ENCODE measurements at places on chromosomes 5 and 9.

- DNase-seq, result no peak
These were observed 142.7 kb upstream of the APC start for GRCh38 chr5:112594941-112595340.

DNA sequence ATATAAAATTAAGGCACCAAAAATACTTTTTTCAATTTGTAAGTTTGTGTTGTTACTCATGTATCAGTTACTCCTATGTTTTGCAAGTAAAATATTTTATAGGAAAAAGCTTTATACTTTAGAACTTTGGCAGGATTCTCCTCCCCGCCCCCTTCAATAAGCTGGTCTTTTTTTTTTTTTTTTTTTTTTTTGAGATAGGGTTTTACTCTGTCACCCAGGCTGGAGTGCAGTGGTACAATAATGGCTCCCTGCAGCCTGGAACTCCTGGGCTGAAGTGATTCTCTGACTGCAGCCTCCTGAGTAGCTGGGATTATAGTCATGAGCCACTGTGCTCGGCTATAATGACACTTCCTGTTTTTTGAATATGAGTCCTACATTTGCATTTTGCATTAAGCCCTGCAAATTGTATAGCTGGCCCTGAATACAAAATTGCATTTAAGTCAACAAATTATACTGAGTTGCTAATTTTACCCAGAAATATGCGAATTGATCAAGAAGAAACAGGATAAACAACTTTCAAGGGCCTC lies 192.9 kb downstream of the PIK3R1 start:
- DNase-seq, result no peak

DNA sequence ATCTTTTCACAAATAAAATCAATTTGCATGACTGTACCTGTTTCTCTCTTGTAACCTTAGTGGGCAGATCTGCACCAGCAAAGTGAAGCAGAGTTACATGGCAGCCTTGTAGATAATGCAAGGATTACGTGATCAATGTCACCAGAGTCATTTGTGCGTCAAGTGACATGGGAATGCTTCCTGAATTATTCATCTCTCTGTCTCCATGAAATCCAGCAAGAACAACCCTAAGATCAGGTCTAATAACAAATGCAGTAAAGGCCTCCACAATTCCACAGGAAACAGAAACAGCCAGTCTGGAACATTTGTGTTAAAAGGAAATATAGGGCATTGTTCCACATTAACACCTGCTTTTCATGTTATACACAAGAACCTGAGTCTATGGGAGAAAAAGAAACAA lies 7.8 kb downstream of the GZMA start:
- no peak for DNase-seq

DNA sequence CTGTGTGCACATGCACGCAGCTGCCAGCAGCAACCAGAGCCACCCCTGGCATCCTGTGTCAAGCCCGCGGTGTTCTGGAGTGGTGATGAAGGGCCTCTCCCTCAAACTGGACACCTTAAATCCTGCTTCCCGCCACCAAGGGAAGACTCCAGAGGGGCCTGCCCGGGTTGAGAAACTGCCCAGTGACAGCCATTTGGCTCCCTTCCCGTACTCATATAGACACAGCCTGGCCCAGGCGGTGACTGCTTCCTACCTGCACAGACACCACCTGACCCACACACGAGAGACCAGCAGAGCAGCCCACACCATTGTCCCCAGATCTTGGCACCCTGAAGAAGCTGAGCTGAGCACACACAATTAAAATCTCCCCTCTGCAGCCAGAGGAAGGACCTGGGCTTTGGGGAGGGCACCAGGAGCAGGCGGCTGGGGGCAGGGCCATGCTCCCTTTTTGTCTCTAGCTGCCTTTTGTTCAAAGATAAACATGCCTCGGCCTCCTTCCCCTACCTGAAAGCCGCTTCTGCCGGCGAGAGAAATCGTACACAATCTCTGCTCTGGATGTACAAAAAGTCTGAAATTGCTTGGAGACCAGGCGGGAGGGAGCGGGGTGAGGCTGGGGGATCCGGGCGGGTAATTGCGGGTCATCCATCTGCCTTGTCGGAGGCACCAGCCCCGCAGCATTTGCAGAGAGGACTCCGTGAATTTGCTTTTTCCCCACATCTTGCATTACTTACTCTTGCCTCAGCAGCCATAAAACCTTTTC lies 78.4 kb downstream of the TSPAN17 start:
- no peak for DNase-seq

DNA sequence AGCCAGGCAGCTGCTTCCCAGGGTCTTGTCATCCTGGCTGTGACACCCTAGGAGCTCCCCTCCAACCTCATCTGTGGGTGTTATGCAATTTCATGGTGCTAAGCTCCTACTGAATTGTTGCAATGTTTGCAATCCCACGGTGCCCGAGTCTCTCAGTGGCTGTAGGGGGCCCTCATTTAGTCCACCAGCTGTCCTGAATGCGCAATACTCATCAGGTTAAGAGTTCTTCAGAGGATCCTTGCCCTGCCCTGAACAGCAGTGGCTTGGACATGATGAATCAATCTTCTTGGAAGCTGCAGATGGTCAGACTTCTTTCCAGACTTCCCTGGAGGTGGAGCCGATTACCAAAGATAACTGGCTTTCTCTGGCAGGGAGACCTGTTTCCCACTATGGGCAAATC lies 584.1 kb downstream of the CCDC171 start:
- DNase-seq, result no peak

DNA sequence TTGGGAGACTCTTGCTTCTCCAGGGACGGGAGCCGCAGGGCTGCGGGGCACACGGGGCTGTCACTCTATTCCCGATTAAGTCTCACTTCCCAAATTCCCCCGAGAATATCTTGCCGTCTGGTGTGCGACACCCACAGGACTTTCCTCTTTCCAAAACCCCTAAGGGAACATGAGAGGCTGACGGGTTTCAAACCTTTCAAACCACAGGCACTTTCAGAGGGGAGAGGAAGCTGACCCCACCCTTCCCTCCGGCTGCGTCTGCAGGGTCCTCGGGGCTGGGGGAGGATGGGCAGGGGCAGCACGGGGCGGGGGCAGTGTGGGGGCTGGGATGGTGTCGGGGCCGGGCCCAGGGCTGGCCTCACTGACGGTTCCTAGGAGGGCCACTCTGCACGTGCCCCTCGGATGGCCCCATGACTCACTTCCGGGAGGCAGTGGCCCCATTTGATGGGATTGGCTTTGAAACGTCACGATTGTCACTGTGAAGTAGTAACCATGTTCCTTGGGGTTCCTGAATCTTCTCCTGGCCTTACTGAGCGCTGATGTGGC lies 38.2 kb downstream of the SLC9A3 start:
- DNase-seq, result no peak

DNA sequence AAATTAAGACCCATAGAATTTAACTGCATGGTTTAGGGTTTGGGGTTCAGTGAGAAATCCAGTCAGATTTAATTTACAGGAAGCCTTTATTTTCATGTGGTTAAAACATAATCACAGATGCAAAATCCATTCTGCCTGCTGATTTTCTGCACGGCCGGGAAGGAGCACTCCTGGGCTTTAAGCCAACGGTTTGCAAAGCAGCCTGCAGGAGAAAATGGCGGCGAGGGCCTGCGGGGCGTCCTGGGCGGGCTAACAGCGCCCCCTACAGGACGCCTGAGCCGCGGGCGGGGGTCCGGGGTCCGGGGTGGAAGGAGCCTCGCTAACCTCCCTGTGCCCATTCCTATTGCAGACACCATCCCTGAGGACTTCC lies 47.6 kb downstream of the THBS4 start:
- DNase-seq, result no peak

DNA sequence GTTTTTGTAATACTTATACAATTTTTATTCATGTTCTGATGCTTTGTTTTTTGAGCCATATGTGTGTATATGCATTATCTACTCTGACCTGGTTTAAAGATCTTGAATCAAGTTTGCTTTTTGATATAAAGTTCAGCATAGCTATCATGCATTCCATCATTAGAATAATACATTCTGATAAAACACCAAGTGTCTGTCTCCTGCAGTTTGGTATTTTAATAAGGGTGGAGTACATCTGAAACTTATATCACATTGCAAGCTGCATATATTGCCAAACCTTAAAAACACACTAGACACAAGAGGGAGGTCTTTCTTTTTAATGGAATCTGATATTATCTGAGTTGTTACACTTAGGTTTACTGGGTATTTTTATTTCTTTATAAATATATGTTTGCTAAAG lies 102.8 kb upstream of the ADAMTSL1 start:
- no peak for DNase-seq
